ENCODE measurements at places on chromosomes 16 and 17.
A peak's percentile ranks its signal among the peaks of the same experiment; 100 is the strongest.

DNA sequence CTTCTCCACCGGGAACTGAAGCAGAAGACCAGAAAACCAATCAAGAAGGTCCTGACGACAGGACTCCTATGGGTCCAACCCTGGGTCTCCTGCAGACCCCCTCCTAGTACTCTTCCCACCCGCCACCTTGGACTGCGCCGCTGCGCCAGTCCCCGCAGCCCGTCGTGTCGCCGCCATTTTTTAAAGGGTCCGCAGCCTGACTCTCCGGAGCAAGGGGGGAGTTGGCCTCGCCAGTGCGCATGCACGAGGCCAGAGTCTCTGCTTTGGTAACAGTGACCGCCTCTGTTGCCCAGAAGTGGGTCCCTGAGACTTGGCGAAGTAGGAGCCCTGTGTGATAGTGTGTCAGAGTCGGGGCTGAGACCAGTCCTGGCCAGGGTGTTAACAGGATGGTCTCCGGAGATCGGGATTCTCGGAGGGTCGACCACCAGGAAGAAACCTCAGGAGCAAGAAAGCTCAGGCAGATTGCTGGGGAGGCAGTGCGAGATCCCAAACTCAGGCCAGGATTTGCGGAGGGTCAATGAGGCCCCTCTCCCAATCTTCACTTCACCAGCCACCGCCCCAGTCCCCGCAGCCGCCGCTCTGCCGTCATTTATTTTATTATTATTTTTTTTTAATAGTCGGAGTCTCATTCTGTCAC, 612.5 kb downstream of the KCNJ18 start:
- no peak for DNase-seq

GRCh38 chr16:4386451-4386805, 14.8 kb downstream of the VASN start:
- DNase-seq: no peak

DNA sequence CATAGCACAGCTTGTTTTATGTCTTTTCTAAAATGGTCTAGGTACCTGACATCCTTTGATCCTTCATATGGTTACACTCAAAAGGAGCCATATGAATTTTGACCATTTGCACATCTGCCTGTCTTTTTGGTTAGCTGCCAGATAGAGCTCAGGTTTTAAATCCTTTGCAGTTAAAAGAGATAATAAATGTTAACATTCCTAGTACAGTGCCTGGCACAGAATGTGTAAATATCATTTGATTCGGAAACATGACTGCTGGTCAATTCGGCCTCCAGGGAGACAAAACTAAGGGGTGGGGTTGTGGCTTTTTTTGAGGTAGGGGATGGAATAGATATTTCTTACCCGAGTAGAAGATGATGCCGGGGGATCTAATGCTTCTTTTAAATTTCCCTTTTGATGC, 64.2 kb downstream of the FTO start:
- DNase-seq: no peak

DNA sequence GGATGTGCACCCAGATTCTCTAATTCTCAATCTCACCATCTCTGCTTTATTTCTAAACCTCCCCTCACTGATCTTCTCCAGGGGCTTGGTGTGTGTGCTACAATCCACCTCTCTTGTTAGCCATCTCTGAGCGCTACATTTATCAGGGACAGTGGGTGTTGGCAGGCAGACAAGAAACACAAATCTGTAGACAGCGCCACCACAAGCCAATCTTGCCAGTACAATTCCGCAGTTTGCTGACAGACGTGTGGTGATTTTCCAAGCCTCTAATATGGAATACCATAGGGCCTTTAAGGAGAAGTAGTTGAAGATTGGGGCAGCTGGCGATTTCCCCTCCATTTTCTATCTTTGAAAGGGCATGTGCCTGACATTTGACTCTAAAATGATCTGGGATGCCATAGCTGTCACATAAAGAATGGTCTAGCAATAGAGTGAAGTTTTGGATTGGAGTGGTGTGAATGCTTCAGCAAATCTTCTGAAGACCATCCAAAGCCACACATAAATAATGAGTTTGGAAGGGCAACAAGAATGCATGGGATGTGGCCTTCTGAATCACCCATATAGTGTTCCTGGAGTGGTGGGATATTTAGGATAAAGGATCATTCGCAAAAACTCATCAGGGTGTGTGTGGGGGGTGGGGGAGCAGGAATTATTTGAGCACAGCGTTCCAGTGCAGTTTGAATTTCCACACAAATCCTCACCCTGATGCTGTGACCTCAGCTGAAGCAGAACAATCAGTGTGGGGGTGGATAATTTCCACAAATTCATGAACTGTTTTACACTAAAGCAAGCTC, 12.0 kb upstream of the ANKFN1 start:
- no peak for DNase-seq

GRCh38 chr17:50052241-50052796, 3.6 kb upstream of the ITGA3 start:
- DNase-seq: no peak

GRCh38 chr16:5415123-5415522, 317.5 kb upstream of the EEF2KMT start:
- no peak for DNase-seq

DNA sequence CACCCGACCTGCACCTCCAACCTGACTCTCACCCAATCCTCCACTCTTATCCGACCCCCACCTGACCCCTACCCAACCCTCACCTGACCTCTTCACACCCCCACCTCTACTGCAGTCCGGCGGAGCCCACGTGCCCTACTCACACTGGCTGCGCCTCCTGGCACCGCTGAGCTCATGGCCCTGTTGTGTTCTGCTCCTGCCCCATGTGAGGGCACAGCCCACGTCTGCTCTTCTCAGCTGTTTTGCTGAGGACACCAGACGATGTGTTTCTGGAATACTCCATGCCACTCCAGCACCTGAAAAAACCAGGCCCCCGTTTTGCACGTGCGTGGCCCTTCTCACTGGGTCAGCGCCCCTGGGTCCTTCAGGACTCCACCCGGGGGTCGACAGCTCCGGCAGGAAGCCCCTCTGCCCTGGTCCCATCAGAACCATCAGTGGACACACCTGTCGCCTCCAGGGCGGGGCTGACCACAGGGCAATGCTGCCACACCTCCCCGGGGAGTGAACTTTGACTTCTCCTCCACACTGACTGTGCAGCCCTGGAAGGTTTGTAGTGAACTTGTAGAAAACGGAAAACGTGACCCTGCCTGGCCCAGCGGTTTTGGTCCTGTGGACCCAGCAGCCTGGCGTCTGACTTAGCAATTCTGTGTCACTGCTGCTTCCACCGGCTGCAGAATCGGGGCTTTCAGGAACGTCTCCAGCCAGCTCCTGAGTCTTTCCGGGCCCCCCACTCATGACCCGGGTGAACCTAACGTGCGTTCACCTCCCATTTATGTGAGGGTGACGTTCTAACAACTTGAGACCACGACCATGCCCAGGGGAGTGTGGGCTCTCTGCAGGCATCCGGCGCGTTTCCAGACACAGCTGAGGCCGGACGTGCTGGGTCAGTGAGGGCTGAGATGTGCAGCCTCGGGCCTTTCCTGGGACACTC, 5.7 kb upstream of the RAB40B start:
- no peak for DNase-seq

- no peak for DNase-seq
These were observed 30.7 kb downstream of the CDRT4 start for GRCh38 chr17:15436473-15437302.

- no peak for DNase-seq
These were observed 5.0 kb downstream of the CX3CL1 start for GRCh38 chr16:57377080-57377841.

GRCh38 chr17:42798383-42799380, at the start of the genes CNTD1 and COA3:
TSS of gene CNTD1 (plus strand) at chr17:42798861. CDS start at chr17:42799068, 207 bp downstream.
TSS of gene COA3 (minus strand) at chr17:42798704. CDS start at chr17:42798681, 23 bp downstream.
- DNase-seq: peak; percentile 64

DNA sequence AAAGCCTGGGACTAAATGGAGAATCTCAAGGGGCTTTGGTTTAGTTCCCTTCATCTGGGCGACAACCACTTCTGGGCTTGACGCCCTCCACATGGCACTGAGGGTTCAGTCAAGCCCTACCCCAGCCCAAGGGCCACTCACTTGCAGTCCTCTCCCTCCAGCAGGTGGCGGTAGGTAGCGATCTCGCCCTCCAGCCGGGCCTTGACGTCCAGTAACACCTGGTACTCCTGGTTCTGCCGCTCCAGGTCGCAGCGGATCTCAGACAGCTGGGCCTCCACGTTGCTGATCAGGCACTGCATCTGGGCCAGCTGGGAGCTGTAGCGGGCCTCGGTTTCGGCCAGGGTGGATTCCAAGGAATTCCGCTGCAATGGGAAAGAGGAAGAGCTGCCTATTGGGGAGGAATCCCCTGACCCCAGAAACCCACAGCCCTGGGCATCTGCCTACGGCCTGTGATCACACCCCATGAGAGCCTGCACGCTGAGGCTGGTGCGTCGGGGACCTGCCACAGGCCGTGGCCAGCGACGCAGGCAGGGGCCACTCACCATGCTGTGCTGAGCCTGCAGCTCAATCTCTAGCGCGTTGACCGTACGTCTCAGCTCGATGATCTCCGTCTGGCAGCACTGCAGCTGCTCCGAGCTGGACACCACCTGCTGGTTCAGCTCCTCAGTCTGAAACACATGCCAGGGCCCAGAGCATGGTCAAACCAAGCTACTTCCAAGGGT, 2.7 kb downstream of the KRT36 start:
- DNase-seq: no peak

- no peak for DNase-seq
These were observed 16.6 kb downstream of the TMC6 start for GRCh38 chr17:78111727-78112517.

GRCh38 chr17:68142595-68142994, 105.2 kb upstream of the AMZ2 start:
- DNase-seq: no peak

DNA sequence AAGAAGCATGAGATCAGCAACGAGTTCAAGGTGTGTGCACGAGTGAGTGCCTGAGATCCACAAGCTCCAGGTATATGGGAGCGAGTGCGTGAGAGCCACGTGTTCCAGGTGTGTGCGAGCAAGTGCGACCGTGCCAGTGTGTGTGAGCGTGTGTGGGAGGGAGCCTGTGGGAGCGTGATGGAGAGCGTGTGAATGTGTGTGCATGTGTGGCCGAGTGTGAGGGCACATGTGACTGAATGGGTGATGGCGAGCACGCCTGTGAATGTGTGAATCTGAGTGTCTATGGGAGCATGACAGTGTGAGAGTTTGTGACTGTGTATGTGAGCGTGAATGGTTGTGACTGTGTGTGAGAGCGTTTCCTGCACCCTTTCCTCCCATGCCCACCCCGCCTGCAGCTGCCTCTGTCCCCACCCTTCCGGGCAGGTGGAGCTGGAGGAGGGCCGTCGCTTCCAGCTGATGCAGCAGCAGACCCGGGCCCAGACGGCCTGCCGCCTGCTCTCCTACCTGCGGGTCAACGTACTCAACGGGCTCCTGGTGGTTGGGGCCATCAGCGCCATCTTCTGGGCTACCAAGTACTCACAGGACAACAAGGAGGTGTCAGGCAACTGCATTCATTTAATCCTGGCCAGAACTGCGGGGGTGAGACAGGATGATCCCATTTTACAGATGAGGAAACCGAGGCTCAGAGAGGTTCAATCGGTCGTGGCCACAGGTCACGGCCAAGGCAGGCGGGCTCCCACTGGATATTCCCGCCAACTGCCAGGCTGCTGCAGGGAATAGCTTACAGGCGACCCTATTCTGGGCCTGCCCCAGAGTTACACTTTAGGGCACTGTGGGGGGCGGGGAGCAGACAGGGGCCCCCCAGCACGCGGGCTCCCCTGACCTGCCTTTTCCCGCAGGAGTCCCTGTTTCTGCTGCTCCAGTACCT, 3.7 kb downstream of the TMC8 start:
- DNase-seq: no peak

- DNase-seq: no peak
These were observed 2.7 kb upstream of the HSD11B2 start for GRCh38 chr16:67428146-67428731.

GRCh38 chr17:44919885-44920564, 4.7 kb upstream of the GFAP start:
- peak; percentile 43 for DNase-seq

GRCh38 chr17:45997624-45998023, 1.4 kb upstream of the STH start:
- no peak for DNase-seq

GRCh38 chr17:34254651-34255380, at the start of gene CCL2:
TSS of gene CCL2 (plus strand) at chr17:34255285. CDS start at chr17:34255350, 65 bp downstream.
- no peak for DNase-seq

DNA sequence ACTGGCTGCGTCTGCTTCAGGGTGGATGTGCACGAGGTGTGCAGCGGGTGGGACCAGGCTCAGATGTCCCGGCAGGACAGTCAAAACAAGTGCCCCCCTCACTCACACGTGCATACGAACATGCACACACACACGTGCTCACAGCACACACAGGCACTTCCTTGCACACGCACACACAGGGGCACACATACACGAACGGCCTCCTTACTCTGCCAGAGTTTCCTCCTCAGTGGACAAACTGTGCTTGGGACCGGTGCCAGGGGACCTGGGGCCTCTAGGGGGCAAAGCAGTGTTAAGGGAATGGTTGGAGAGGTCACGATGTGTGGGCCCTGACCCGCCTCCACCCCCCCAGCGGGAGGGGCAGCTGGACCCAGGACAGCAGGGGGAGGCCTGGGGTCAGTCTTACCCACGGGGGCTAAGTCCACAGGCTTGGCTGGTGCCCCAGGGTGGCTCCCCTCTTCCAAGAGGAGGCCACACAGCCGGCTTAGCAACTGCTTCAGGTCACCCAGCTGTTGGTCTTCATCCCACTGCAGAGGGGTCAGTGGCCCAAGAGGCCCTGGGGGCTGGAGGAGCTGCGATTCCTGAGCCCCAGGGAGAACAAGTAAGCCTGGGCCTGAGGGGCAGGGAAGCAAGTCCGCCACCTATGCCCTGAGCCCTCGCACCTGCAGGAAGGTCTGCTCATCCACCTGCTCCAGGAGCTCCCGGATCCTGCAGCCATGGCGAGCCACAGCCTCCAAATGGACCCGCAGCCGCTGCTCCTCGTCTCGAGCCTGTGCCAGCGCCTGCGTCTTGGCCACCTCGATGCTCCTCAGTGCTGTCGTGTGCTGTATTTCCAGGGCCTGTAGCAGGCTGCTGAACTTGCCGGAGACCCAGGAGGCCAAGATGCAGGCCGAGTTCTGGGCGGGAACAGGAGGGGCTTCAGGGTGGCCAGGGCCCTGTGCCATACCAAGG, 4.9 kb downstream of the TRIM65 start:
- no peak for DNase-seq

- no peak for DNase-seq
These were observed 42.5 kb upstream of the KSR1 start for GRCh38 chr17:27413792-27414191.

GRCh38 chr16:86052926-86053325, 154.0 kb downstream of the IRF8 start:
- no peak for DNase-seq

DNA sequence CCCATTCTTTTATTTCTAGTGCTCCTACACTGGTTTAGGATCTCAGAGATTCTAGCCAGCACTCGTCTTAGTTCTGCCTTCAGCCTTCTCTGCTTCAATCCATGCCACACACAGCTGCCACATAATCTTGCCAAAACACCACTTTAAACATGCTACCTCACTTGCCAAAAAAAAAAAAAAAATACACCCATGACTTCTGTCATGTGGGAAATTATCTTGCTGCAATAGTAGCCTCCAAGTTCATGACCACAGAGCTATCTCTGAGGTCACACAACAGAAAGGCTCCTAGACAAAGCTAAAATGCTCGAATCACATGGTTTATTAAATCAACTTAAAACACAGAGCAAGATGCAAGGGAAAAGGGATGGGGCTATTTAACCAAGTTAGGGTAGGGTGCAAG, 18.1 kb downstream of the FZD2 start:
- no peak for DNase-seq
